Retinal pigment epithelial cell (primary cell): ENCODE measurements at places on chromosomes 1 and 21.
A peak's percentile ranks its signal among the peaks of the same experiment; 100 is the strongest.

GRCh38 chr1:201351617-201352016 lies 25.9 kb downstream of the TNNT2 start:
- DNase-seq, result no peak

DNA sequence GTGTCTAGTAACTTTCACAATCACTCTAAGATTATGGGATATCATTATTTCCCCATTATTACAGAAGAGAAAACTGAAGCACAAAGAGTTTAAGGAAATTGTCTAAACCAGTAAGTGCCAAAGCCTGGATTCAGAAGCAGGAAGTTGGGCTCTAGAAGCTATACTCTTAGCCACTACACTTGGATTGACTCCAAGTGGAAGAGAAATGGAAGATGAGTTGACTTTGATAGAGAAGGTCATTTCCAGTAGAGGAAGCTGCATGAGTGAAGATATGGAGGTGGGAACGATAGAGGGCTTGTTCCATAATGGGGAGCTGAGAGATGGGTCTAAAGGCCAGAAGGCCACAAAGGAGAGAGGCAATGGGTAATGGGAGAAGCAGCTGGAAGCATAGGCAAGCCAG lies 11.7 kb upstream of the TDRD10 start:
- DNase-seq, result no peak

GRCh38 chr1:108009603-108010195 lies 44.7 kb upstream of the VAV3 start:
- no peak for DNase-seq

DNA sequence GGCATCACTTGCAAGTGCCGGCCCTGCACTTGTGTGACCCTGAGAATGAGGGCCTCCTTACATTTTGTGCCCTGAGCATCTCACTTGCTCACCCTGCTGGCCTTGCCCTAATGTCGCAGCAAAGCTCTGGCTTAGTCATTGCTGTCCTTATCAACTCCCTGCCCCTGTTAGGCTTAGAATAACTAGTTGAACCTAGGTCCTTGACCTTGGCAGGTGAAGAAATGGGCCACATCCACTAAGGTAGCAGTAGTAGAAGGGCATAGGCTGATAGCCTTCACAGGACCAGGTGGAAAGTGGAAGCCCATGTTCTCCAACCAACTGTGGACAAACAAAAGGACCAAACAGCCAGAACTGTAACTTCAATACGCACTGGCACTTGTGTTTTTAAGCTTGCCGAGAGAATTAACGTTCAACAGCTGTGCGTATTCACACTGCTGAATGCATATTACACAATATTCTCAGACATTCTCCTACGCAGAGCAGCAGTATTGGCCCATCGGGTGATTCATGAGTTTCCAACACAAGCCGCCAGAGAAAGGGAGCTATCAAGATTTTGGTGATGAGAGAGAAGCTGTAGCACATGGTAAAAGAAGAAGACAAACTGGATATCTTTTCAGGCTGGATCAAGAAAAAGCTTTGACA lies 27.7 kb upstream of the PTGFRN start:
- no peak for DNase-seq

DNA sequence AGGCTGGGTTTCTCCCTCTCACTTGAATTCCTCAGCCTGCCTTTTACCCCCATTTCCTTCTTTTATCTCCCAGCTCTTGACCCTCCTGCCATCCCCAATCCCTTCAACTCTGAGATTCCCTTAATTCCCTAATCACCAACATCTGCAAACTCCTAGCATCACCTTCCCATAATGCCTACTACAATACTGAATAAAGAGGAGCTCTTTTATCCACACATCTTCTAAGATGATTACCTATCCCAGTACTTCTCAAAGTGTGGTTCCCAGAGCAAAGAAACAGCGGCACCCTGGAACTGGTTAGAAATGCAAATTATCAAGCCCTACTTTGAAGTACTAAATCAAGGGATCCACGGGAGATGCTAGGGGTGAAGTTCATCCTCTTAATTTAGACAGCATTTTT lies 21.2 kb upstream of the UBE2U start:
- no peak for DNase-seq

GRCh38 chr1:43930949-43931275 lies 2.7 kb upstream of the ARTN start:
- DNase-seq, result no peak

DNA sequence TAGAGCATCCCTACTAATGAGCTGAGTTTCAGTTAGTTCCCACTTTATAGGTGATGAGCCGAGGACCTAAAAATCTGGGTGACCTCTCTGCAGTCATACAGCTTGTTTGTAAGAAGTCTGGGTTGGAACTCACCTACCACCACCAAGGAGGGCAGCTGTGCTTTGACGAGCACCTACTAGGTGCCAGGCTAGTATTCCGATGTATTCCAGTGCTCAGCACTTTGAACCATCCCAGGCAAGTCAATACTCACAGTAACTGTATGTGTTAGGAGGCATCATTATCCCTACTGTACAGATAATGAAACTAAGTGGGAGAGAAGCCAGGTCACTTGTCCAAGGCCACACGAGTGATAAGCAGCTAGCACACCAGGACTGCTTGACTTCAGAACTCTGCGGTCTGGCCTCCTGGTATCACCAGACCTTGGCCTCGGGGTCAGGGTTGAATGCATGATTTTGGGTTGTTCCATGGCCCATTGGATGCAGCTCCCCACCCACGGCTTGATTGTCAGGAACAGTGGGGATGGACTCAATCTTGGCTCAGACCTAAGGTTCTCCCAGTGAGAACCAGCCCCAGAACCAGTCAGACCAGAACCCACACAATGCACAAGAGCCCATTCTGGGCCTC lies 20.7 kb downstream of the ECE1 start:
- DNase-seq, result no peak

GRCh38 chr21:38980416-38981313 lies 174.9 kb downstream of the ETS2 start:
- no peak for DNase-seq

DNA sequence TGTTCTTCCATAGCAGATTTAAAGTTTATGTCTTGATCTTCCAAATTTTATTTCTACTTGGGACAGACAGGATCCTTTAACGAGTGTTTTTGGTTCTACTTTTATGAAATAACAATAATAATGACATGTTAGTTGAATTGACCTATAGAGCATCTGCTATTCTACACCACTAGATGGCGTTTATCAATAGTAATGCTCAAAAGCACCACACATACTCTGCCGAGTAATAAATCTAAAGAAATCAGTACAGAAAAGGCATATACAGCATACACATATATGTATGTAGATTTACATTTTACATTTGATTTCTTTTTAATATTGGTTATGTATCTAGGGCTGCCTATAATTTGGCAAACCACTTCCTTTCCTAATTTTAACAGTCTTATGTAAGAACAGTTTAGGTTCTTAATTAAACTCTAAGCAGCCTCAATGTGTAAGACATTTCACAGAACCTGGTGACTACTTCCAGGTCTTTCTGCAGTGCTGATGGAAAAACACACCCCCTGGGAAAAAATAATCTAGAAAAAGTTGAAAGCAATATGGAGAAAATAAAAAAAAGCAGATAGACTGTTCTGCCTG lies 5.9 kb upstream of the SIPA1L2 start:
- DNase-seq, result no peak

- DNase-seq, result no peak
Measured at GRCh38 chr1:46369542-46370213, 24.4 kb upstream of the FAAH start.

DNA sequence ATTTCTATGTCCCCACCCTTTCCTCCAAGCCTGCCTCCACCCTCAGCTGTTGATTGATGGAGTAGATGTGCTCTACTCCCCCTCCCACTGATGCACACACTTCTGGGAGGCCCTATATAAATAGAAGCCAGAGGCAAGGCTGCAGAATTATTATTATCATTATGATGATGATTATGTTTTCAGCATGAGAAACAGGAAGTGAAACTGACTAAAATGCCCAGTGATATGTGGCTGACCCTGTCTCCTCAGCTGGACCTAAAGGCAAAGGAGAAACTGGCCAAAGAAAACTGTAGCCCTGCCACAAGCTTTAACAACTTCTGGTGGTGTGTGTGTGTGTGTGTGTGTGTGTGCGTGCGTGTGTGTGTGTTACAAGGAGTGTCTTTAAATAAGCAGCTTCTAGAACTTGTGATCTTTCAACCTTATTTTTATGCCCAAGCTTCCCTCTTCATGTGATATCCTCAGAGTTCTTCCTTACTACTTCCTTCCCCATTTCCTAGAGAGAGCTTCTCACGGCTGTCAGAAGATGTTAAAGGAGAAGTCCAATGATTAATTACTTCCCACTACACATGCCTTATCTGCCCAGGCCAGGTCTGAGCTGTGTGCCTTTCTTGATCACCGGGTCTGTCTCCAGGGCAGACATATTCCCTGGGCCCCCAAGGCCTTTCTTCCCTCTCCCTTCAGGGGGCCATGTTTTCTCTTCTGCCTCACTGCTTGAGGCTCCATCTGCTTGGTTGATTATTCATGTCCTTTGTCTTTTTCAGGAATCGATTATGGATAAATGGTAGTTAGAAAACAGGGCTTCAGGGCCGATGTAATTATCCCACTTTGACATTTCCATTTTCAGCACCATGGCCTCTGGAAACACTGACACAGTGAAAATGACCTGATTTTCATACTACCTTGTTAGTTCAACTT lies 11.6 kb upstream of the MAPKAPK2 start:
- no peak for DNase-seq

GRCh38 chr1:201310986-201311355 lies 27.7 kb downstream of the PKP1 start:
- peak; percentile 33 for DNase-seq

GRCh38 chr1:112284796-112285195 lies 111.2 kb upstream of the CTTNBP2NL start:
- no peak for DNase-seq

DNA sequence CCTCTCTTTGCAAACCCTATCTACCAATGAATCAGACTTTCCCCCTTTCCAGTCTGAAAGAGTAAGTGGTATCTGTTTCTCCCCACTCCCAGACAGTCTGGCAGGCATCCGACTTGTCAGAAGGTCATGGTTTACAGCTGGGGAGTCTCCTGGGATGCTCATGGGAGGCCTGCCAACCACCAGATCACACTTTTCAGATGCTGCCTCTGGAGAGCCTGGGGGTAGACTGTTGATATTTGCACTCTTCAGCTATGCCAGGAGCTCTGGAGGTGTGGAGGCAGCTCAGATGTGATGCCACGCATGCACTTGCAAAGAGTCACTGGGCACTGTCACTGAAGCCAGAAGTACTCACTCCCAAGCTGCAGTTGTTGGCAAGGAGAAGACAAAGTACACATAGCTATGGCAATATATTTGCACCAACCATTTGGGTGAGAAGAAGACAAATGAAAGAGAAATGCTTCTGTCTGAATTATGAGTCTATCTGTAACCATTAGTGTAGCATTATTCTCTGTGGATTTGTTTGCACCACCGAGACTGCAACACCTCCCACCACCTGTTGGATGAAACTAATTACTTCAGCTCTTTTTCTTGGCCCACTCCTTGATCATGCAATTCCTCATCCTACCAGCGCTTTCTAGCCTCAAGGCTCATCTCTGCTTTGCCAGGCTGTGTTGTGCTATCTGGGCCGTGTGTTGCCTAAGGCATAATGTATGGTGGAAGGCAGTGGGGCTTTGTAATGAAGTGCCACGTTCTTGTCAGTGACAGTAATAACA lies 133.0 kb upstream of the SPAG17 start:
- no peak for DNase-seq
